ENCODE measurements at places on chromosomes 3 and 15.

GRCh38 chr3:156214676-156215075 lies 94.3 kb downstream of the KCNAB1 start:
- DNase-seq = no peak

DNA sequence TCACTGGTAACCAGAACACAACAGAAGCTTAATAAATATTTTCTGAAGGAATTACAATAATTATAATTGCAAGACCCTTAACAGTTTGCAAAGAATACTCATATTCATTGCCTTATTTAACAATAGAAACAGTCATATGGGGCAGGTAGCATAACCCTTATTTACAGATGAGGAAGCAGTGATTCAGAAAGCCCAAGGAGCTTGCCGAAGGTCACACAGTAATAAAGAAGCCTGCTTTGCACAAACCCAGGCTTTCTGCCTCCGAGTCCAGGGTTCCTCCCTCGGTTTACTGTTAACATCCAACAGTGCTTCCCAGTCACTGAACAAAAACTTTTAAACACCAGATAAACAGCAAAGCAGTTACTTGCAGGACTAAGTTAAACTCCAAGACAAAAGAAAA lies 35.3 kb downstream of the SRGAP3 start:
- DNase-seq = no peak

GRCh38 chr3:31885235-31885634 lies 95.8 kb downstream of the OSBPL10 start:
- no peak for DNase-seq

DNA sequence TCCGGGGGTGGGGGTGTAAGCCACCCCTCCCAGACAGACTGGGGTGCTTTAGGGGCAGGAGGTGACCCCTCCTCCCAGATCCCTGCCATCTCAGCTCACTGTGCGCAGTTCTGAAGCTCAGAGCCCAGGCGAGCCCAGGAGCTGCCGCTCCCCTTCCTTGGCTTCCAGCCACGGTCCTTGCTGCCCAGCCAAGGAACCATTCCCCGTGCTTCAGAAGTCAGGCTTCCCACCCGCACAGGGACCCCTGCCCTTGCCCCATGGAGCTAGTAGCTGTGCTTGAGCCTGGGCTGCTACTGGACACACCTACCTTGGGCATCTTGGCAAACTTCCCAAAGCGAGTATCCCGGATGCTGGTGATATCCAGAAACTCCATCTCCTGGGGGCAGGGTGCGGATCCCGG lies 4.8 kb downstream of the PLCB2 start:
- DNase-seq = no peak

GRCh38 chr3:36546226-36546625 lies 165.9 kb downstream of the STAC start:
- DNase-seq = no peak

DNA sequence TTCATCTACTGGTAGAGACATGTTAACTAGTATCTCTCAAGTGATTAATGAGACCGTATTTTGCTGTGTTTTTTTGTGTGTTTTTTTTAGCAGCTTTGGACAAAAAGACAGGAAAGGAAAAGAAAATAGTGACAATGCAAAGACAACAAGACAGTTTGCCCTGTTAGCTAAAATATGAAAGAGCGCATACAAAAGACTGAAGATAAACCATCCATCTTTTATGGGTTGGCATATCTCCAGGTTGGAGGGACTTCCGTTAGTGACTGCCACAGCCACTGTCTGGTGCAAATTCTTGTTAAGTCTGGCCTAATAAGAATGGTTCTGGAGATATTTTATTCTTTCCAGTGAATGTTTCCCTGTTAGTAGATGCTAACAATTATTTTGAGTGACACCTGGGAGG lies 121.9 kb downstream of the CDIN1 start:
- DNase-seq = no peak

- no peak for DNase-seq
These were observed 150.7 kb downstream of the TMCO5A start for GRCh38 chr15:38085114-38085513.

GRCh38 chr3:48248095-48248850 lies 7.4 kb downstream of the ZNF589 start:
- no peak for DNase-seq
